ENCODE measurements at places on chromosomes 6 and 20.

- DNase-seq, result no peak
These were observed 6.8 kb upstream of the SULF2 start for GRCh38 chr20:47792021-47792618.

DNA sequence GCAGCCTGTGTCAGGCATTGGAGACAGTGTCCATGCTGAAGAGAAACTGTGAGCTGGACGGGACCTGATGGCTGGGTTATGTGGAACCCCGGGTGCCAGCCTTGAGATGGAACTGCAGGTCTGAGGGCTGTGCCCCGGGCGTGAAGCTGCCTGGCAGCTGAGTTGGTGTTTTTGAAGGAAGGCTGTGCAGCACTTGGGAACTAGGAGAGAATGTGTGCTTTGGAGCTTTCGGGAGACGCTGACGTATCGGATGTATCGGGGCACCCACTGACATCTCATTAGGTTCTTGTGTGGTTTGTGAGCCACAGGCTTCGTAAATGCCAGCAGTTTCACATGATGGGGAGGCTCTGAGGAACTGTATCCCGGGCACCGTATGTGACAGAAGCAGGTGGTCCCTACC is 2.2 kb downstream of the DLGAP4 start:
- DNase-seq, result no peak

GRCh38 chr20:50378170-50379000 is 131.8 kb upstream of the PTPN1 start:
- DNase-seq, result no peak

DNA sequence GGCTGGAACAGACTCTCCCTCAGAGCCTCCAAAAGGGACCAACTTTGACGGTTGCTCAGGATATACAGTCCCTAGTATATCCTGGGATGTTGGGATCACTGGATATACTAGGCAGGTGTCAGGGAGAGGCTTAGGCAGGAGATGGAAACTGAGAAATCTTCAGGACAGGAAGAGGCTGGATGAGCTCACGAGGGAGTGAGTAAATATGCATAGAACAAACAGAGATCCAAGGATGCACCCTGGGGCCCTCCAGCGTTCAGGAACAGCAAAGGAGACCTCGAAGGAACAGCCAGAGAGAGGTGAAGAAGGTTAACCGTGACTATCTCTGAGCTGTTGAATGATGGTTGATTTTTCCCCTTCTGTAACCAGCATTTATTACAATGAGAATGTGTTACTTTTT is 191.3 kb downstream of the BMP7 start:
- DNase-seq, result no peak

- no peak for DNase-seq
These were observed 916 bp downstream of the TRIM27 start for GRCh38 chr6:28922821-28923317.

DNA sequence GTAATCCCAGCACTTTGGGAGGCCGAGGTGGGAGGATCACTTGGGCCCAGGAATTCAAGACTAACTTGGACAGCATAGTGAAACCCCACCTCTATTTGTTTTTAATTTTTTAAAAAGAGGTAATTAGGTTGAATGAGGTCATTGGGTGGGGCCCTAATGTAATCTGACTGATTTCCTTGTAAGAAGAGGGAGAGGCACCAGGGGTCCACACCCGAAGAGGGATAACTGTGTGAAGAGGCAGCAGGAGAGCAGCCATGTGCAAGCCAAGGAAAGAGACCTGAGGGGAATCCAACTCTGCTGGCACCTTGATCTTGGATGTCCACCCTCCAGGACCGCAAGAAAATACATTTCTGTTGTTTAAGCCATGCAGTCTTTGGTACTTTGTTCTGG is 63.4 kb downstream of the QRSL1 start:
- DNase-seq, result no peak

DNA sequence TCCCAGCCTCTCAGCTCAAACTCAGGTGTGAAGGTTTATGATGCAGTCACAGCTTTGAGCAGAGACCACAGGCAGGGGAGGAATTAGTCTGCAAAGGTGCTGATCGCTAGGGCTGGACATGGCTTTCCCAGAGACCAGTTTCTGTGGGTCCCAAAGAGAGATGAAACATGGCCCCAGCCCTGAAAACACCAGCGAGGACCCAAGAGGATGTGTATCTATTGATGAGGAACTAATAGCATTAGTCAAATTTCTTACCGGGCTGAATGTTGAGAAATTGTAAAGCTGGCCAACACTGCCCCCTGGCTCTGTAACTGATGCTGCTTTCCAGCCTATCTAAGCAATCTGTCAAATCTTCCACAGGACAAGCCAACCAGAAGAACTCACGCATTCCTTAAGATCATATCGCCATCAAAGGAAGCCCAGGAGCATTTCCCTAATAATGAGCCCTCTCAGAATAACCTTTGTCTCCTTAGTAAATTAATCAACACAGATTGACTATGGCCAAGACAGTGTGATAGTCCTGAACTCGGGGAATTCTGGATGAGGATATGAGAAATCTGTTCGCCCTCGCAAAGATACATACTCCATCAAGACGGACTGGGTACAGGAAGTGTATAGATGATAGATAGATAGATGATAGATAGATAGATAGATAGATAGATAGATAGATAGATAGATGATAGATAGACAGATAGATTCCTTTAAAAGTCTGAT is 7.8 kb upstream of the ACSS1 start:
- DNase-seq, result peak; percentile 46

DNA sequence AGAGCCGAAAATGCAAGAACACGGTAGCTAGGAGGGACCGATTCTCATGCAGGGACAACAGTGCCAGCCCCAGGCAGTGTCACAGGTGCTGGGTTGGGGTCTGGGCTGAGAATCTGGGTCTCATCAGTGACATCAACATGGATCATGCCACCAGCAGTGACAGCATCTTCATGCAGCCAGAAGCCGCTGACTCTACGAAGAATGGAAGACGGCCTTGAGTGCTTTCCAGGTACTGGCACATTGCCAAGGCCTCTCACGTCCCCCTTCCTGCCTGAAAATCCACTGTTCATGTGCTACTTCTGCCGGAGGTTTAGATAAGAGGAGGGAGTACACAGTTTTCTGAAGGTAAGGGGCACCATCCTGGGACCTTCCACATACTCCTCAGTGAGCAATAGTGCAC is 141.1 kb upstream of the FOXQ1 start:
- no peak for DNase-seq

DNA sequence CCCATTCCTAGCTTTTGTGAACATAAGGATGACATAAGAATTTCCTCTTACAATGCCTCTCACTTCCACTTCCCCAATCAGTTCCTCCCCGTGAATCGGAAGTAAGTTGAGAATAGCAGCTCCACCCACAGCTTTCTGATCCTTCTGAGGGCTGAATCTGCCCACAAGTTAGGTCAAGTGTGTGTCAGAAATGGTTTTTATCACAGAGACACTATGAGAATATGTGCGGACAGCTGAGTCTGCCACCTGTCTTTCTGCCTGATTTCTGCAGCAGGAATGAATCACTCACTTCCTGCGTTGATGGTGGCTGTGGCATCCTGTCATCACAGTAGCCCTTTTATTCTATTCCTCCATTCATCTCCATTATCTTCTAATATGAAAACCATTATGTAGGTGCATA is 70.2 kb downstream of the RIN2 start:
- DNase-seq, result peak; percentile 50

- DNase-seq, result peak; percentile 32
These were observed 32.6 kb downstream of the C6orf15 start for GRCh38 chr6:31079656-31080261.

- DNase-seq, result peak; percentile 47
These were observed 119.7 kb upstream of the ZNF184 start for GRCh38 chr6:27592481-27593199.

DNA sequence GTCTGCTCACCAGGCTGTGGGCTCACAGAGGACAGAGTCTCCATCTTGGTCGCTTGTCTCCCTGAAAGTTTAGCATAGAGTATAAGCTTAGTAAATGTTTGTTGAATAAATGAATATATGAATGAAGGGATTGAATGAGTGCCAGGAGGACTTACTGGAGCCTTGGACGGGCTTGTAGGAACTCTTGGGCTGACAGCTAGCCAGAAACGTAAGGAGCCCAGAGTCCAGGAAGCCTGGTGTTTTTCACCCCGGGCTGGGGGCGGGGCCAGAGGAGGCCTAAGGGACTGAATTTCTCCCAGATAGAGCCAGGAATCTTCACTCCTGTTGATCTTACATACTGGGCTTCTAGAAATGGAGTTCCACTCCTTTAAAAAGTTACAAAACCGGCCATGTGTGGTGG is 68.5 kb upstream of the SRSF6 start:
- no peak for DNase-seq

DNA sequence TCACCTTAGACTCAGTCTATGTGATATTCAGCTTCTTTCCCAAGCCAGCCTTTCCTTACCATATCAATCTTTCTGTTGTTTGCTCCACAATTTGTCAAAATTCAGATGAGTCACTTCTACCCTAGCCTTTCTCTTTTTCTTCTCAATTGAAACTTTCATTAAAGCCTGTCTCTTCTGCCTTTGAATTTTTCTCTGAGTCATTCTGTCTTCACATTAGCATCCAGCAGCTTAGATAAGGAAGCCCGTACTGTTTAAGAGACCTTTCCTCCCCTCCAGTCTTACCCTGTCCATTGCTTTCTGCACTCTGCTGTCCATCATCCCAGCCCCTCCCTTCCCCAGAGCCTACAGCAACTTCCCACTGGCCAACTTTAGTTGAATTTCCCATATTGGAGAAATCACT is 34.9 kb upstream of the RALGAPA2 start:
- DNase-seq, result no peak

All from GM19239 (cell line).